ENCODE measurements at places on chromosomes 5 and 9. TPM values are rescaled to one million over a fixed set of nuclear protein-coding genes. Genes with fewer than 3 reads are reported as not detected.

- DNase-seq: no peak
Observed at GRCh38 chr9:106600955-106601560, 261.9 kb upstream of the ZNF462 start.

The SPATA6L gene
- 0.50 TPM for total RNA-seq

GRCh38 chr9:32463500-32464293 lies 62.3 kb downstream of the RIGI start:
- DNase-seq: no peak

The SLCO4C1 gene
- total RNA-seq: 0.11 TPM

The IL5 gene
- total RNA-seq: 24.1 TPM

DNA sequence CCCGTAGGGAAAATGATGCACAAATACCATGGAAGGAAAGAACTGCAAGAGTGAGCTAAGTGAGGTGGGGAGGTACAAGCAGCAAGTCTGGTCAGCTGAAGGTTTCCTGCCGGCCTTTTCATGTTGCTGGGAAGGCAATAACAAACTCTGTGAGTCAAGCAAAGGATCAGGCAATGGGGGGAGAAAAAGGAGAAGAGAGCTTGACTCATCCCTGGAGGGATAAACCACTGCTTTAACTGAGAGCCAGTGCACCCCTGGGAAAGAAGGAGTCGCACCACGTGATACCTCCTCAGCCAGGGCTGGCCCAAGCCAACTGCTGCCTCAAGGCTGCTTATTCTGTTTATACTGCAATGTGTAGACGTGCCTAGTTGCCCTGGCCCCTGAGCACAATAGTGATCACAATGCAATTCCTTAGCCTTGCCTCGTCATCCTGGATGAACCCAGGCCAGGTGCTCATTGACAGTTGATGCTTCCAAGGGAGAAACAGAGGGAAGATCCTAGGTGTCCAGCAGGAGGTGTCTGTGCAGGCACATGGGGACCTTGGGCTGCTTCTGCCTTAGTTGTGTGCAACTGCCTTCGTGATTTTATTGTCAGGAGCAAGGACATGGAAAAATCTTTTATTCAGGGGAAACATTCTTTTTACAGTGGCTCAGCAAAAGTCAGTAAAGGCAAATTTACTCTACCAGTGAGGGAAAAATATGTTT lies 203.0 kb upstream of the TUT7 start:
- no peak for DNase-seq

The ZDHHC11B gene
- total RNA-seq: 0.66 TPM

The TRIM7 gene
- total RNA-seq: 0.99 TPM

GRCh38 chr9:131178926-131179325 lies 53.5 kb downstream of the NUP214 start:
- no peak for DNase-seq

DNA sequence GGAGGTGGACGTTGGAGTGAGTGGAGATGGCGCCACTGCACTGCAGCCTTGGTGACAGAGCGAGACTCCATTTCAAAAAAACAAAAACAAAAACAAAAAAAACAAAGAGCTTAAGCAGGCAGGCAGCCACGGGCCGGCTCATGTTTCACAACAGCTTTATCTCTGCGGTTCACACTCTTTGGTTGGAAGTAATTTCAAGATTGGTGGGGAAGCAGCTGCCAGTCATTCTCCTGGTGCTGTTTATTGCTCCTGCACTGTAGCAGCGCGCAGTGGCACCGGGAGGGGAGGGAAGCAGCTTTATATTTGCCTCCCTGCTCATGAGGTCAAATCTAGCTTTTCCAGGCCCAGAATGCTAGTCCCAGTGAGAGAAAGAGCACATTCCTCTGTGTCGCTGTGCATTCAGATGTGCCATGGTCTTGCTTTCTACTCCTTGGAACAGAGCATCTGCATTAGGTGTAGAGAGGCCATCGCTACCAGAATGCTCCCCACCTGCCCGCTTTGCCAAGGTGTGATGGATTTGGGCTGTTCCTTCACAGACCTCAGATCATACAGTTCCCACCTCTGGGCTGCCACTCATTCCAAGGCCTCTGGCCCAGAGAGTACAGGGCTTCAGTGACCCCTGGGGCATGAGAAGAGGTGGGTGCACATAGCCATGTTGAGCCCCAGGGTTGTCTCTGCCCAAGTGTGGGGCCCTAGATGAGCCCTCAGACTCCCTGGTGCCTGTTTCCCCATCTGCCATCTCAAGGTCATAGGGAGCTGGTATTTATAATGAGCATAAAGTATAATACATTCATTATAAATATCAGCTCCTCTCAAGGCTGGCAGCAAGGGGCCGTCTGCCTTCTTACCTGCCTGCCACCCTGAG lies 270.4 kb downstream of the MED10 start:
- DNase-seq: no peak

GRCh38 chr5:103244398-103244797 lies 14.2 kb upstream of the MACIR start:
- no peak for DNase-seq

The GABRA1 gene
- not detected for total RNA-seq

DNA sequence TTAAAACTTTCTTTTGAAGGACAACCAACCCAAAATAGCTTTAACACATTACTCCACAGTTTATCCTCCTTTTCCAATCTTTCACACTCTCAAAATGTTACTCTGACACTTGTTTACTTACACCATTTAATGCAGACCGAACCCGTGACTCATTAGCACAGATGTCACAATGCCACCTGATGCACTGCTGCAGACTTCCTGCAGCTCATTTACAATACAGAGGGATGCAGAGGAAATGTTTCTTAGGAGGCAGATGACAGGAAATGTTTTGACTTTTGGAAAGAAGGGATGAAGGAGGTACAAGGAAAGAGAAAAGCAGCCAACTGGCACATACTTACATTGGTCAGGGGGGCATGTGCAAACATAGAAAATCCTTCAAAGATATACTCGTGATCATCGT lies 39.0 kb downstream of the DROSHA start:
- no peak for DNase-seq

The PDLIM4 gene
- 0.32 TPM for total RNA-seq

- DNase-seq: no peak
Observed at GRCh38 chr5:27832886-27833285, 794.5 kb upstream of the CDH9 start.

DNA sequence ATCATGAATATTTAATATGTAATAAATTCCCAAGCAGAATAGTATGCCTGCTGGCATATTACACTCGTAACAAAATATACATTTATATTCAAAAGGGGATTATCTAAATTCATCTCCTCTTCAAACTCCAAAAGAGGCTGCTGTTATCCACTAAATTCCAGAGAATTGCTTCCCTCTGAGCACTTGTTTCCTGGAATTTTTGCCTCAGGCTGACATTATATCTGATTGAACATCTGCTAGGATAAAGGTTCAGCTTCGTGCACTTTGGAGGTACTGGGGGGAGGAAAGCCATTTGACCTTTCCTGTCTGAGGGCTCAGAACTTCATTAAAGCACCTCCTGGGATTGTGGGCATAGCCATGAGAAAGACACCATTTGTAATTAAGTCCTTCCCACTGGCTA lies 4.3 kb upstream of the HAPLN1 start:
- DNase-seq: no peak

- no peak for DNase-seq
Observed at GRCh38 chr5:171478946-171479775, 59.7 kb downstream of the FGF18 start.

GRCh38 chr5:63919763-63920478 lies 42.3 kb downstream of the HTR1A start:
- no peak for DNase-seq

- no peak for DNase-seq
Observed at GRCh38 chr9:113621309-113621791, 157.8 kb downstream of the RGS3 start.

GRCh38 chr9:16633794-16634193 lies 236.7 kb downstream of the BNC2 start:
- DNase-seq: no peak

The CCDC187 gene
- not detected for total RNA-seq

DNA sequence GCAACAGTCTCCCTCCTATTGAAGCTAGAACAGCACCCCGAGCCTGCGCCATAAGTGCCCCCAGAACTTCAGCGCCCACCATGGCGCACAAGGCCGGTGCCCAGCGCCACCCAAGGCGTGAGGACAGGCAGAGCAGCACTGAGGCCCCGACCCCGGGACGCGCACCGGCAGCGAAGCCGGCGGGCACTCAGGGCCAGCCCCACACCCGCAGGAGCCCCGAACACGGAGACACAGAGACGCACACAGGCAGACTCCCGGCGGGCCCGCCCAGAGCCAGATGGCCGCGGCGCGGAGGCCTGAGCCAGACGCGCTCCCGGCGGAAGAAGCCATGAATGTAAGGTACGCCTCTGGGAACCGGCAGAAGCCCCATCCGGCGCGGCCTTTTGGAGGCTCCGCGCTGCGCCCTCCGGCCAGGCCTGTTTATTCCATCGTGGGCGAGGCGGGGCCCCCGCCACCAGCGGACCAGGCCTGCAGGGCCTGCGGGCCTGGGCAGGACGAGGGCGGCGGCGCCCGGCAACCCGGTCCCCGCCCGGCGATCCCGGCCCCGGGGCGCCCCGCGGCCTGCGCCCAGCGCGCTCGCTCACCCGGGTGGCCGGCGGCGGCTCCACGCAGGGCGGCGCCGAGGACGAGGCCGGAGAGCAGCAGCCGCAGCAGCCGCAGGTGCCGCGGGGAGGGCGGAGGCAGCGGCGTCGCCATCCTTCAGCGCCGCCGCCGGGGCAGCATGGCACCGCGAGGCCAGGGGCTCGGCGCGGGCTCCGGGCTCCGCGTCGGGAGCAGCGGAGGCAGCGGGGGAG lies 486 bp downstream of the NPDC1 start:
- DNase-seq: no peak

GRCh38 chr9:86202338-86202882 lies 57.0 kb downstream of the C9orf153 start:
- no peak for DNase-seq

GRCh38 chr5:26610577-26610976 lies 427.8 kb downstream of the CDH9 start:
- DNase-seq: no peak

DNA sequence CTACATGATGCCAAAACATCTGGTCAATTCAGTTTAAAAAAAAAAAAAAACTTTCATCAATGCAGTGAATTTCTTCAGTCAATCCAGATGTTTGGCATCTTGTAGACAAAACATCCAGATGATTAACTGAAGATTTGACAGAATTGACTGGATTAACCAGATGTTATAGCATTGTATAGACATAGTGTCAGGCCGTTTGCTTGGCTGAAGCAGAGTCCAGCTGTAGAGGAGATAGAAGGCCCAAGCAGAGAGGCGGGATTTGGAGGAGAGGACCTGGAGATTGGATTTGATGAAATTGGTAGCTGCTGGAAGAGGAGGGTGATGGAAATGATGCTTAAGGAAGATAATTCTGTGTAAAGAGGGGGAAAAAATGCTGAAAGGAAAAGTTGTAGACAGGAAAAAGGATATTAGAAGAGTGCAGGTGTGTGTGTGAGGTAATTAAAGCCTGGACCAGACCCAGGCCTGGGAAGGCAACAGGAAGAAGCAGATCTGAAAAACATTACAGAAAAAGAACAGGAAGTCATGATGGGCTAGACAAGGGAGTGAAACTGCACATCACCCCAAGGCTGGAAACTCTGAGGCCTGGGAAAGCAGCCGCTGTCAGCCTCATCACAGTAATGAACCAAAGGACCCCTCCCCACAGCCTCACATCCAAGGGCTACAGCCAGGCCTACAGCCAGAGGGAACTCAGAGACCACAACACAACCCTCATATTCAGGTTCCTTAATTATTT lies 258.3 kb downstream of the CWC27 start:
- no peak for DNase-seq

DNA sequence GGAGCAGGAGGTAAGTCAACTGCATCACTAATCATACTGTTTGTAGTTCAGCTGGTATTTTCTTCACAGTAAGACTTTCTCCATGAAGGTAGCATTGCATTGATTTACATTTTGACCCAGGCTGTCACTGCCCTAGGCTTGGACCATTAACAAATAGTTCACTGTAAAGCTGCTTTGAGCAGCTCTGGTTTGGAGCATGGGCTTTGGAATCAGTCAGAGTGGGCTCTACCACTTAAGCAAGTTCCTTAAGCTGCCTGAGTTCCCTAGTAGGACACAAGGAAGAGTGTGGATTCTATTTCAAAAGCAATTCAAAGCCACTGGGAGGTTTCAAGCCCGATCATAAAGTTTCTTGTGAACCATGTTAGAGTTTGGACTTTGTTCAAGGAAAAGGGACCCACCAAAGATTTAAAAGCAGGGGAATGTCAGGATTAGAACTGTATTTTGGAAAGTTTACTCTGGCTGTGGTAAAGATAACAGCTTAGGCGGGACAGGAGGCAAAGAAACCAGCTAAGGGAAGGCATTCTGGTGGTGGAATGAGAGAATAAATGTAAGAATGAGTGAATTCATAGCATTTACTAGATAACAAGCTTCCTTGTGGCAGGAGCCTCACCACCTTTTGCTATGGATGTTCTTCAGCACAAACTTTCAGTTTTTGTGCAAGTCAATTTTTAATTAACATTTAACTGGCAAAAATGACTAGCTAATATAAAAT lies 12.3 kb upstream of the PANK3 start:
- no peak for DNase-seq

The CCL27 gene
- total RNA-seq: 0.26 TPM

GRCh38 chr5:115184770-115185169 lies 15.1 kb upstream of the TRIM36 start:
- no peak for DNase-seq

- DNase-seq: no peak
Observed at GRCh38 chr5:68545636-68546295, 330.2 kb downstream of the PIK3R1 start.

DNA sequence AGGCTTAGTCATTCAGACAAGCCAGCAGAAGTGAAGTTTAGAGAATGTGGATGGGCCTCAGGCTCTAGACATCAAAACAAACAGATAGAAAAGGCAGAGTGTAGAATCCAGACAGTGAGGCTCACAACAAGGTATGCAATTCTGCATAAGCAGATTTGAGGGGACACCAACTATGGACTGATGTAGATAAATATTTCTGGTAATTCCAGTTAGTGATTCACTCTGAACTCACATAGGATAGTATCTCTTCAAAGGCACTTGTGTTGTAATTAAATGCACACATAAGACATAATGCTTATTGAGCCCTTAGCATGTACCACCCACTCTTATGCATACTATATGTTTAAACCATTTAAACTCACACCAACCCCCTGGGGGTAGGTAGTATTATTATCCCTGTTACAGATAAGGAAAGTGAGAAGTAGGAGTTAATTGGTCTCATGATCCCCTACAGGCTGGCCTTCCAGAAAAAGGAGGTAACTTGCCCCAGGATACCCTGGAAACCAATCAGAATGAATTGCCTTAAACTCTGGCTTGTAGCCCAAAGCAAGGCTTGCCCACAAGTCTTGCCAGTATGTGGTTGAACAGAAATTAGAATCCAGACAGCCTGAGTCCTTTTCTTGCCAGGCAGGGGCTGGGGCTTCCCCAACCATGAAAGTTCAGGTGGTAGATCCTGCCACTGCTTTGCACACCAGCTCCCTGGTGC lies 39.5 kb upstream of the HSPB3 start:
- DNase-seq: no peak

GRCh38 chr9:121354762-121355161 lies 15.3 kb downstream of the STOM start:
- DNase-seq: no peak

Measured in activated T-cell treated with anti-CD3 and anti-CD28 coated beads, Interleukin-2, amount 50 U/mL, for 4 hours (primary cell).